ENCODE measurements at places on chromosomes 12 and 14. TPM values are rescaled to one million over a fixed set of nuclear protein-coding genes. Genes with fewer than 3 reads are reported as not detected.

The SDSL gene
- 9.7 TPM for total RNA-seq

The CACNA1C gene
- not detected for total RNA-seq

The CPNE6 gene
- not detected for total RNA-seq

The PARP11 gene
- total RNA-seq, result 3.6 TPM

The SERPINA3 gene
- 0.61 TPM for total RNA-seq

The SRGAP1 gene
- total RNA-seq, result 4.0 TPM

The GPRC5D gene
- not detected for total RNA-seq

The GPR84 gene
- not detected for total RNA-seq

The DLGAP5 gene
- total RNA-seq, result 63.7 TPM

The LHX5 gene
- total RNA-seq, result not detected

The KRT75 gene
- 2.6 TPM for total RNA-seq

The BCL11B gene
- total RNA-seq, result under 0.01 TPM

The STON2 gene
- 0.32 TPM for total RNA-seq

The OVCH1 gene
- total RNA-seq, result not detected

The ZNF891 gene
- total RNA-seq, result 0.76 TPM

The SLC7A8 gene
- 0.65 TPM for total RNA-seq

The TPH2 gene
- not detected for total RNA-seq

The SLC15A4 gene
- 34.1 TPM for total RNA-seq

The CSRP2 gene
- total RNA-seq, result 15.7 TPM

The PFKM gene
- 98.5 TPM for total RNA-seq

The AMIGO2 gene
- 5.8 TPM for total RNA-seq

The IFNG-AS1 gene
- not detected for total RNA-seq

The MYL2 gene
- total RNA-seq, result not detected

The SLC16A7 gene
- 7.4 TPM for total RNA-seq

The CYP46A1 gene
- under 0.01 TPM for total RNA-seq

The TAS2R7 gene
- not detected for total RNA-seq

The LALBA gene
- total RNA-seq, result not detected

The MYO1H gene
- total RNA-seq, result not detected

The ATN1 gene
- 16.6 TPM for total RNA-seq

The IL22 gene
- total RNA-seq, result not detected

The USP44 gene
- total RNA-seq, result 3.0 TPM

The TAC3 gene
- total RNA-seq, result not detected

The SLC38A4 gene
- not detected for total RNA-seq

The GPHB5 gene
- total RNA-seq, result not detected

The DDX24 gene
- total RNA-seq, result 96.1 TPM

The B4GALNT3 gene
- not detected for total RNA-seq

Data from epithelial cell of umbilical artery (primary cell).